ENCODE measurements at places on chromosomes 11 and 22. TPM values are rescaled to one million over a fixed set of nuclear protein-coding genes. Genes with fewer than 3 reads are reported as not detected.

The MMP12 gene
- not detected for total RNA-seq

The PCF11 gene
- total RNA-seq: 50.9 TPM

The CCDC87 gene
- 0.88 TPM for total RNA-seq

The BRSK2 gene
- 24.2 TPM for total RNA-seq

The FAM83F gene
- 19.6 TPM for total RNA-seq

GRCh38 chr22:48919187-48919590, 908.5 kb downstream of the BRD1 start:
- DNase-seq: peak; percentile 29

GRCh38 chr11:127677660-127678425, 677.3 kb upstream of the KIRREL3 start:
- DNase-seq: no peak

DNA sequence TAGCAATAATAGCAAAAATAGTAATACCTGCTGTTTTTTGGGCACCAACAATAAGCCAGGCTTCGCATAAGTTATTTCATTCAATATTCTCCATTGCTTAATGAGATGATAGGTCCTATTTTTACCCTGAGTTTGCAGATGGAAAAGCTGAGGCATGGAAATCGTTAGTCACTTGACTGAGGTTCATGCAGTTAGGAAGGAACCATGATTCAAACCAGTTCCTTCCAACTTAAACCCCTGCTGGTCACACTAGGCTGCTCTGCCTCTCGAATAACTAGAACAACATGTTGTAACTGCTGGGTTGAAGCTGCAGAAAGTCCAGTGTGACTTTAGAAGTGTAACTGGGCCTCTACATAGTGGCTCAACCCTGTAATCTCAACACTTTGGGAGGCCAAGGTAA, 69.3 kb downstream of the SEZ6L start:
- no peak for DNase-seq

DNA sequence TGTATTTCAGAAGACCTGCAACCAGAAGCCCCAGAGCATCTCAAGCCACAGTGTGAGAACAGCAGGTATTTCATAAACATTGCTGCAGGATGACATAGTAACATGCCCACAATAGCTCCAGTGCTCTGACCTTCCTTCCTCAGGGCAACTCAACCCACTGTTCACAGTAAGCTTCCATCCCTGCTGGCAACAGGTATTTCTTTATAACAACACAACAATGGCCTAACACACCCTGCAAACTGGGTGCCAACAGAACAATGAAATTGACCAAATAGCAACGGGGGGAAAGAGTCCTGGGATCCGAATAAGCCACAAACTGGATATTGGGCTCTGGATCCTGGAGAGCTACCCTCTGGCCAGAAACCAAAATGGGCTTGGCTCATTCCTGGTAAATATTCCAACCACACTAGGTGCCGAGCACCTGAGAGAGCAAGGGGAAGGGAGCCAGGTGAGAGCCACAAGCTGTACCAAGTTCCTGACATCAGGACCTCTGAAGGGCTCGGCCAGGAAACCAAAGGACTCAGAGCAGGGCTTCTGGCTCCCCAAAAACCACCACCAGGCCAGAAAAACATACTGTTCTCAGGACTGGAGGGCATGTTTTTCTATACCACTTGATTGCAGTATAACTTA, 99.5 kb downstream of the MICAL3 start:
- DNase-seq: no peak

- DNase-seq: peak; percentile 64
These were observed 135.9 kb downstream of the FDX1 start for GRCh38 chr11:110565357-110566336.

- no peak for DNase-seq
These were observed 115.4 kb downstream of the ZBTB16 start for GRCh38 chr11:114174712-114175495.

GRCh38 chr11:122363296-122363695, 247.3 kb upstream of the BLID start:
- DNase-seq: no peak
